ENCODE measurements at places on chromosomes 12 and 14.

- DNase-seq, result no peak
Observed at GRCh38 chr12:113470871-113471618, 626 bp downstream of the LHX5 start.

- no peak for DNase-seq
Observed at GRCh38 chr12:123945287-123946151, 27.1 kb downstream of the CCDC92 start.

DNA sequence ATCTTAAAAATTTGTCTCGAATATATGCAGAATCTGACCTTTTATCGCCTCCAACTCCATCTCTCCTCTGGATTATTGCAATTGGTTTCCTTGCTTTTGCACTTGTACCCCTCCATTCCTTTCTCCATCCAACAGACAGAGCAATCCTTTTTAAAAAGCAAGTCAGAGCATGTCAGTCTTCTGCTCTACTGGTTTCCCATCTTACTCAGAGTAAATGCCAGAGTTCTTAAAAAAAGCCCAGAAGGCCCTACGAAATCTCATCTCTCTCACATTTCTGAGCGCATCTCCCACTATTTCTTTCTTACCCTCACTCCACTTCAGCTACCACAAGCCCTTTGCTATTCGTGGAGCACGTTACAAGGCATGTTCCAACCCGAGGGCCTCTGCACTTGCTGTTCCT, 236.9 kb upstream of the DDHD1 start:
- DNase-seq, result no peak

DNA sequence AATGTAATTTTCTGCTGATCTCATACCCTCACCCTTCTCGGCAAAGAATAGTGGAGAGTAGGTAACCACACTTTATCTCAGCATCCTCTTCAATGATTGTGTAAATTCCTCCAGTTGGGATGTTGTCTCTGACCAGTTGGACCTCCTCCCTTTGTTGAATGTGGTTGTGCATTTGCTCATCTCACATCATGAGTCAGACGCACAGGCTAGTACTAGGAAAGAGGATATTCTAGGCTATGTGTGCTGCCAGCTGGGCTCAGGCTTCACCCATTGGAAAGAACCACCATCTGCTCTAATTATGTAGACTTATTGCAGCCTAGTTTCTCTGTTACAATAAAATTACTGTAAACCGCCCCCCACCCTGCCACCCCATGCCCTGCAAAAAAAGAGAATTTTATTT, 90.3 kb downstream of the LMO3 start:
- DNase-seq, result no peak

DNA sequence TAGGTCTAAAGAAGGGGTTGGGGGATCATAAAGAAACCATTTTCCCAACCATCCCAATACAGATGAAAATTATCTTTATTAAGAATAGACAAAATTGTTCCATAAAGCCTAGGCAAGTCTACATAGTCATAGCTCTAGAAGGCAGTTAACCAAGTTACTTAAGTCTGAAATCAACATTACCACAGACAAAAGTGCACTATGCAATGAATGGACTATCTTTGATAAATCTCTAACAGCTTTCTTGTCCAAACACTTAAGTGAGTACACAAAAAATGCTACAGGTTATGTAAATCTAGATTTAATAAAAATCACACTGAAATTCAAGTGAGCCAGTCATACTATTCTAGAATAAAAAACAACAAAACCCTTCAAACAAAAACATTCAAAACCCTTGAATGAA, 87.0 kb upstream of the GPHB5 start:
- DNase-seq, result no peak

GRCh38 chr14:101318271-101318670, 243.0 kb upstream of the DIO3 start:
- no peak for DNase-seq

- DNase-seq, result no peak
Observed at GRCh38 chr12:51224625-51225024, 6.8 kb upstream of the POU6F1 start.

- no peak for DNase-seq
Observed at GRCh38 chr12:2064071-2064507, 11.3 kb downstream of the CACNA1C start.

GRCh38 chr12:114655934-114656749, 27.8 kb downstream of the TBX3 start:
- no peak for DNase-seq

GRCh38 chr12:54987611-54988231, 3.2 kb upstream of the TESPA1 start:
- DNase-seq, result no peak
